ENCODE measurements at places on chromosomes 12 and 14.

DNA sequence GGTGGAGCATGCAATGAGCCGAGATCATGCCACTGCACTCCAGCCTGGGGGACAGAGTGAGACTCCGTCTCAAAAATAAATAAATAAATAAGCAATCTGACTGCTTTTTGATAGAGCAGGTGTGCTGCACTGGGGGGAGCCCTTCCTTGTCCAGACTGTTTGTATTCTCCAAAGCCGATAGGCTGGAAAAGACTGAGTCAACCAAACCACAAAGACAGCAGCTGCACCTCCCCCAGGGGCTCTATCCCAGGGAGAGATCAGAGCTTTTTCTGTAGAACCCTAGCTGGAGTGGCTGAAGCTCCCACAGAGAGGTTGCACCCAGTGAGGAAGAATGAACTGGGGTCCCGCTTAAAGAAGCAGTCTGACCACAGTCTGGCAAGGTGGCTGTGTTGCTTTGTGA, 45.8 kb upstream of the LALBA start:
- no peak for DNase-seq

DNA sequence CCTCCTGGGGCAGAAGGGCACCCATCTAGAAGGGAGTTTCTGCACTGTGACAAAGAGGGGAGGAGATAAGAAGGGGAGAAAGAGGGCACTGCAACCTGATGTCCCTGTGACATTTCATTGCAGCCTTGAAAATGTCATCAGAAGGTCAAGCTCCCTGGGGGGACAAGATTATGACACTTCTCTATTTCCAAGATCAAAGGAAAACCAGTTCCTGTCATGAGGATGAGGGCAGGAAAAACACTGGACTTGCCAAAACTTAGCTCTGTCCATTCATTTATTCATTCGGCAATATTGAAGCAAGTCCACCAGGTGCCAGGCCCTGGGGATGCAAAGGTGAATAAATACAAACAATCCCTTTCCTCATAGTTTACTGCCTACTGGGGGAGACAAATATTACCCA, 138.4 kb upstream of the CDKN3 start:
- DNase-seq = no peak

DNA sequence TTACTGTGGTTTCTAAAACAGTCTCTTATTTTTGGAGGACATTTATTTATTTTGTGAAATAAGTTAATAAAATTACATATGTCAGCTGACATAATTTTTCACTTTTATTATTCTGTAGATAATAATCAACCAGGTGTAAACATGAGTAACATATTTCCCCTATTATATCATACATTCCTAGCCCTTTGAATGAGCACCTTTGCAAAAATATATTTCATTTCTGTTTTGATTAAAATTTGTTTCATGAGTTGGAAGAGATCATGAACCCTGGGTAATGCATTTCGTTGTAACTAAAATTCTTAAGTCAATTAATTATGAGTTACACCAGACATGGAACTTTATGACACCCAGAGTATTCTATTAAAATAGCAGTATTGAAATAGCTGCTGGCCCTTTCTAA, 56.3 kb downstream of the SLC16A7 start:
- no peak for DNase-seq

DNA sequence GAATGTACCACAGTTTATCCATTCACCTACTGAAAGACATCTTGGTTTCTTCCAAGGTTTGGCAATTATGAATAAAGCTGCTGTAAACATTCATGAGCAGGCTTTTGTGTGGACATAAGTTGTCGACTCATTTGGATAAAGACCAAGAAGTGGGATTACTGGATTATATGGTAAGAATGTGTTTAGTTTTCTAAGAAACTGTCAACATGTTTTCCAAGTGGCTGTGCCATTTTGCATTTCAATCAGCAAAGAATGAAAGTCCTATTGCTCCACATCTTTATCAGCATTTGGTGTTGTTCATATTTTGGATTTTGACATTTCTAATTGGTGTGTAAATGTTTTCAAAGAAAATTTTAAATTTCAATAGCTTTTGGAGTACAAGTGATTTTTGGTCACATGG, 27.3 kb upstream of the KLRF1 start:
- DNase-seq = no peak

GRCh38 chr14:75249958-75250336, 28.7 kb upstream of the FOS start:
- no peak for DNase-seq

DNA sequence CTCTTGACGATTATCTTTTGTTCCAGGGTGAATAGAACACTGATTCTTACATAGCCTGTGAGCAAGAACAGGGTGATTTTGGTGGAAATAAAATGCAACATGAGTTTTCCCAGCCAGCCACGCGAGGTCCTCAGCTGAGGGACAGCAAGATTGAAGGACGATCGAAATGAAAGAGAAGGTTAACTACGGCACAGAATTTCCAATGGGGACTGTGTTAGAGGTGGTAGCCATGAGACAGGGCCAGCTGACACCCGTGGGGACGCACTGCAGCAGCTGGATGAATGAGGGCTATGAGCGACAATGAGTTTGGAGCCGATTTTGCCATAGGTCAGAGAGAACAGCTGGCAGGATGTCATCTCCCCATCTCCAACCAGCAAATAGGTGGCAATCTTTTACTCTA, 243.4 kb upstream of the PELI2 start:
- no peak for DNase-seq

- DNase-seq = no peak
Measured at GRCh38 chr12:63052696-63053095, 98.3 kb downstream of the AVPR1A start.

GRCh38 chr12:124824195-124824594, 39.5 kb downstream of the SCARB1 start:
- DNase-seq = no peak

DNA sequence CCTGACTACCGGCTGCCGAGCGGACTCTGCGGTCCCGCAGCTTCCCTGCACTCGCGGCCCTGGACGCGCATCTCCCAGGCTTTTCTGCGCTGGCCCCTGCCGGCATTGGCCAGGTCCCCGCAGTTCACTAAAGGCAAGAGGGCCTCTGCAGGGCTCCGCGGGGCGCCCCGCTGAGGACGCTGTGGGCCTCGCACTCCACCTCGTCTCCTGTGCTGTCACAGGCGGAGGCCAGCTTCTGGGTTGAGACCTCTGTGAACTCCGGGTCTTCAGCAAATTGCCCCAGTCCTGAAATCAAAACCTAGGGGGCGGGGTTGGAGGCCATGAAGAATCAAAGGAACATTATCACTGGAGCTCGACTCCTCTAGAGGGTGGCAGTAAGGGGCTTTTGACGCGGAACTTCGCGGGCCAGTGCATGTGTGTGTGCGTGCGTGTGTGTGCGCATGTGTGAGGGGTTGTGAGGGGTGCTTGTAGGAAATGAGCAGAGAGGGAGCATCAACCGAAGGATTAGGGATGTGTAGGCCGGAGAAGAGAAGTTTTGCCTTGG, 68.5 kb upstream of the CAPRIN2 start:
- no peak for DNase-seq

DNA sequence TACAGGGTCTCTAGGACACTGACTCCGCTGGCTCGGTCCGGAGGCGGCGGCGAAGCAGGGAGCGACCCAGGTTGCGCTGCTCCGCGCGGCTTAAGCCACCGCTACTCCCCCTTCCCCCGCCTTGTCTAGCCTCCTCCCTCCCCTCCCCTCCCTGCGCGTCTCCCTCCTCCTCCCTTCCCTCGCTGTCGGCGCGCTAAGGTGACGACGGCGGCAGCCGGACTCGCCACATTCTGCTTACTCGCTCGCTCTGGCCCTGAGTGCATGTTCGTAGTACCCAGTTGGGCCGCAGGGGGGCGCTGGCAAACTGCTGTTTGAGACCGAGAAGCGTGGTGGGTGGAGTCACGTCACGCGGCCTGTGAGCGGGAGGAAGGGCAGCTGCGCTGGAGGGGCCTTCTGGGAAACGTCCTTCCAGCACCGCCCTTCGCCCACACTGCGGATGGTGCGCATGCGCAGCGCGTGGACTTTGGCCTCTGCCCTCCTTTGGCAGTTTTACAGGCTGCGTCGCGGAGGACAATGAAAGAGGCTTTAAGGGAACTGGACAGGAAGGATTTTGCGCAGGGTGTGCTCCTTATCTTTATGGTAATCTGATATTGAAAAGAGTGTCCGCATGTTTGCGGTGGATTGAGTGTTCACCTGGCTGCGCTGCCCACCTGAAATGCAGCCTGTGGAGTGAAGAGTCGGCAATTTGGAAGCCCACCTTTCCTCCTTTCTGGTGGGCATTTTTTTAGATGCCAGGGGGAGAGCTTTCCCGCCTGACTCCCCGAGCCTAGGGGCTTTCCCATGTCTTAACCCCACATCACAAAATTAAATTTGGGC, at the start of gene SCAF11:
Gene SCAF11, minus strand, starts transcription at position 107 of the 816 bp plus-strand sequence. CDS start 26,407 bp downstream, outside the sequence.
- peak; percentile 100 for DNase-seq

DNA sequence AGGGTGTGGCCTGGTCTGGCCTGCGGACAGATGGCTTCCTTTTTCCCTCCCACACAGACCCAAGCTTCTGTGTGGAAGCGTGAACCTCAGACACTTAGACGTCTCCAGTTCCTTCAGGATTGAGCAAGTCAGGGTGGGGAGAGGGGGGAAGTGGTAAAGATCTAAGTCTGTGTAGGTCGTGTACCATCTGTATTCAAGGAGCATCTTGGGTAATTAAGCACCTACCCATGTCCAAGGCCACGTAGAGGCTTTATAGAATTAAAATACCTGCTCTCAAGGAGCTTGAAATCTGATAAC, 1.7 kb downstream of the AVIL start:
- no peak for DNase-seq
